CD4-positive, alpha-beta T cell treated with Interleukin-2 at 100 ng/mL for 4 hours (primary cell): ENCODE measurements at places on chromosomes 5 and 9.
A peak's percentile ranks its signal among the peaks of the same experiment; 100 is the strongest.

GRCh38 chr9:137588891-137589290 is 1.4 kb downstream of the ZMYND19 start:
- DNase-seq, result no peak

DNA sequence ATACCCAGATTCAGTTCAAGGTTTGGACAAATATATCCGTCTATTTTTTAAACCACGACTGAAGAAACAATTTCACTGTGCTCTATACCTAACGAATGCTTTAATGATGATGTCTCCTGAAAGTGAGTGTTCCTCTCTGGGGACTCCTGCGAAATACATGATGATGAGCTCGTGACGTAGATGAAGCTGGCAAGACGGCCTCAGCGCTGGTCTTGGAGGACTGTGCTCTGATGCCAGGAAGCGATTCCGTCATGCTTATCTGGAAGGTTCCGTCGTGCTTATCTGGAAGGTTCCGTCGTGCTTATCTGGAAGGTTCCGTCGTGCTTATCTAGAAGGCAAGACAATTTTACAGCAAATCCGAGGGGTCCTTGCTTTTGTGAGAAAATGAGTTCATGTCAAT is 250.8 kb upstream of the IRX2 start:
- DNase-seq, result no peak

DNA sequence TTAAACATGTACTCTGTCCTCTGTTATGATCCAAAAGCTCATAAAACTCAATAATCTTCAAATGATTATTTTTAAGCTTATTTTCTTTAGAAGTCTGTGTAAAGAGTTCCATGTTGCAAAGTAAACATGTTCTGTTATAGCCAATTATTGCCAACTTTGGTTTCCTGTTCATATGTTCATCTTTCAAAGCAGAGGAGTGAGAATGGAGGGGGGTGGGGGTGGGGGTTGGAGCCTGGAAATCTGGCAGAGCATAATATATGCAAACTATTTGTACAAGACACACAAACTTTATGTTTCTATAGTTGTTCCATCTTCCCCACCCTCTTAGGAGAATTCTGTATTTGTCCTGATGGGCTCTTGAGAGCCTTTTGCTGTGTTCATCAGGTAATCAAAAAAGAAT is 135.0 kb downstream of the STARD4 start:
- DNase-seq, result no peak

GRCh38 chr9:17401858-17402257 is 177.0 kb upstream of the SH3GL2 start:
- DNase-seq, result no peak

DNA sequence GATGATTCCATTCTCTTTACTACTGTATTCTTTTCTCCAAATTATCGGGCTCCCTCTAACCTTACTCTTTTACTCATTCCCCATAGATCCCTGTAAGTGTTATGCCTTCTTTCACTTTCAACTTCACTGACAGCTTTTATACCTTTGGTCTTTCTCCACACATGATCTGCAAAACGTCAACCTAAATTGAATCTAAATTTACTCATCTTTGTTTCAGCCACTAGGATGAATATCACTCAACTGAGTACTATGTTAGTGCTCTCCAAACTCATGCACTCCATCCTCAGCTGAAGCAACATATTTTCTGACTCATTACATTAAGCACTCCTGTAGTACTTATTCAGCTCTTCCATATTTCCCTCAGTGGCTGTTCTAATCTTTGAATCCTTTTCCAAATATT is 133.4 kb downstream of the ADAMTS19 start:
- no peak for DNase-seq

DNA sequence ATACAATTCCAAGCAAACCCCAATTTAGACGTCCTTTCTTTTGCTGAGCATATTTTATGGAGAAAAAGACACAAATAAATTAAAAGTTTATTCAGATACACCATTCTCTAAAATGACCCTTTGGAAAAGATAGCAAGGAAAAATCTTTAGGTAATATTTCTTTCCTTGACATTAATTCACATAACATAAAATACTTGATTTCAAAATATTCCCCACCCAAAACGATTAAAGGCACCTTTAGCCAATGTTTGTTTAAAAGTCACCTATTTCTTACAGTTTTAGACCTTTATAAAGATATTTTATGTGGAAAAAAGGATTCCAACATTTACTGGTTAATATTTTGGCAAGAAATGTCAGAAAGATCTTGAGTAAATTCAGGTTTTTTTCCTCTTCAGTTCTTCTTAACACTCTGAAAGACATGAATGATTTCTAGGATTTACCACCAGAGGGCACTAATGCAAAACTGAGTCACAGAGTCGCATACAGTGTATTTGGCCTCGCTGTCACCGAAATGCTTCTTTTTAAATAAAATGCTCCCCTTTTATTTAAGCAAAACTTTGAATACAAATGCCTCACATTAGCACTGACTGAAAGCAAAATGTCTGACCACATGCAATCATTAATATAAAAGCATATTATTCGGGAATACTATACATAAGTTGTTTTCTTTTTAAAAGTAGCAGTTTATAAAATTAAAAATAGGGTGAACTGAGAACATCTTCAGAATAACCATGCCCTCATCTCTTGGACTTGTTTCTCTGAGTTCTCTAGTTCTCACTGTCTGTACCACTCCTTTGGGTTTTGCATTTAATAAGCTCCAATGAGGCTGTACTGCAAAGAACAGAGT is 122.5 kb downstream of the SLC1A3 start:
- DNase-seq, result peak; percentile 68

DNA sequence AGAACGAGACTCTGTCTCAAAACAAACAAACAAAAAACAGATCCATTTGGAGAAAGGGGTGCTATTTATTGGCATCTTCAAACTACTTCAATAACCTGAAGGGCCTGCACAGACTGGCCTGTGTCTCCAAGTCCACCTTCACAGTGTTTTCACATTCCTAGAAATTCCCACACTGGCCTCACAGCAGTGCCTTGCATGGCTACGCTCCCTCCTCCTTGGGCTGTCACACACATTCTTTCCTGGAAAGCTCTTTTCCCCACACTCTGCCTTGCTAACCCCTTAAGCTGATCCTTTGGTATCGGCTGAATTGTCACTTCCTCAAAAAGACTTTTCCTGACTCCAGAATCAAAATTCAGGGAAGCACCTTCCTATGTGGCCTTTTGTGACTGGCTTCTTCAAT is 19.8 kb downstream of the FAM151B start:
- no peak for DNase-seq

GRCh38 chr9:83505282-83505681 is 32.9 kb downstream of the FRMD3 start:
- DNase-seq, result no peak

GRCh38 chr5:124421584-124421983 is 324.9 kb downstream of the ZNF608 start:
- DNase-seq, result no peak

DNA sequence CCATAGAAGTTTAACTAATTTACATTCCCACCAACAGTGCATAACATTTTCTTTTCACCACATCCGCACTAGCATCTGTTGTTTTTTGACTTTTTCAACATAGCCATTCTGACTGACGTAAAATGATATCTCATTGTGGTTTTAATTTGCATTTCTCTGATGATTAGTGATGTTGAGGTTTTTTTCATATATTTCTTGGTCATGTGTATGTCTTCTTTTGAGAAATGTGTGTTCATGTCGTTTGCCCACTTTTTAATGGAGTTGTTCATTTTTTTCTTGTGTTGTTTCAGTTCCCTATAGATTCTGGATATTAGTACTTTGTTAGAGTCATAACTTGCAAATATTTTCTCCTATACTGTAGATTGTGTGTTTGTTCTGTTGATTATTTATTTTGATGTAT is 163.4 kb downstream of the FER start:
- DNase-seq, result no peak
